ENCODE measurements at places on chromosomes 13 and 19. TPM values are rescaled to one million over a fixed set of nuclear protein-coding genes. Genes with fewer than 3 reads are reported as not detected.

- DNase-seq: no peak
These were observed 73.2 kb downstream of the DIAPH3 start for GRCh38 chr13:60090574-60090973.

DNA sequence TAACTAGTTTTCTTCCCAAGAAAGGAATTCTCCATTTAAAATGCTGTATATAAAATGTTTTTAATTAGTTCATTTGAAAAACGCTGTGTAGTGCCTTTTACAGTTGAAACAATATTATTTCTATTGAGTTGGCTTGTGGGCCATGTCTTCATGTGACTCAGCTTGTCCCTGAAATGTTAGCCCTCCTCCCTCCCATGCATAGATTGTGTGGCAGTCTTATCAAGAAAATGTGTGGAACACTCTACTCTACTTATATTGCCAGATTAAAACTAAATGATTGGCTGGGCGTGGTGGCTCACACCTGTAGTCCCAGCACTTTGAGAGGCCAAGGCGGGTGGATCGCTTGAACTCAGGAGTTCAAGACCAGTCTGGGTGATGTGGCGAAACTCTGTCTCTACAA lies 33.4 kb downstream of the TFDP1 start:
- no peak for DNase-seq

DNA sequence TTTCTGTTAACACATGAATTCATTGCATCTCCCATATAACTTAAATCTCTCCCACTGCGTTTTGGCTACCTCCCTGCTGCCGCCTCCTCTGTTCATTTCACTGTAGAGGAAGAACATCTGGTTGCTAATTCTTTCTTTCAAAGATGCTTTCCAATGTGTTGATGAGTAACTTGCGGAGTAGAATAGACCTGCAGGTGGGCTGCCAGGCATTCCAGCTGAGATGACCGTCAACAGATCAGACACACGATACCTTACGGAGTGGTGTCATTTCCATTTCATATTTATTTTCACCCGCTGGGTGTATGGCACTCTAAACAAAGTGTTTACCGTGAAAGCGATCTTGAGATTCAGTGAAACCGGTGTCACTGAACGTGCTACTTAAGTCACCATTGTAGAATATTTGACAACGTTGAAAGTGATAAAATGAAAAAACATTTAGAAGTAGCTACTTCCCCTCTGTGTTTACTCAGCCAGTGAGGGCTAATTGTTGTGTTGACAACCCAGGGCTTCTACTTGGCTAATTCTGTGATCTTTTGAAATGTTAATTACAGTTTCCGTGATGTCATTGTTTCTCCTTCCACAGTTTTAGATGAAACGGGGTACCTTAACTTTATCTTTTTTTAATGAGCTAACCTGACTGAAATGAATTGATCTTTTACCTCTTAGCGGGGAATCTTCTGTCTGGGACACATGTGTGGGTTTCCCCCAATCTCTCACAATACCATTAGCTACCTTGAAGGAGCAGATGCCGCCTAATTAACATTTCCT lies 228.5 kb upstream of the ARGLU1 start:
- DNase-seq: no peak

DNA sequence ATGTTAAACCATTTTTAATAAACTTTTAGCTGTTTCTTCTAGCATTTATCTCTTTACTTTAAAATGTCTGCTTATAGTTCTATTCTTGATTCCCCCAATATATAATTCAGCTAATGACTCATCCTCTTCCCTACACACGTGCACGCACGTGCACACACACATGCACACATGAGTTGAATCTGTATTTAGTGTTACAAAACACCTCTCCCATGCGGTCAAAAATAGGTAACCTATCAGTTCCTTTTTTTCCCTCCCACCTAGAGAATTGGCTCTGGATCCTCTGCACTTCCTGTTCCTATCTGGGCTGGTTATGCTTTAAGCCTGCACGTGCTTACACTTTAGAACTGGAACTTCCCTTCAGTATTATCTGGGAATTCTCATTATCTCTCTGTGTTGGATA lies 144.1 kb downstream of the PAN3 start:
- no peak for DNase-seq

GRCh38 chr19:49807058-49807903 lies 5.8 kb downstream of the FUZ start:
- DNase-seq: no peak

GRCh38 chr13:50071379-50071778 lies 56.1 kb downstream of the KCNRG start:
- no peak for DNase-seq

The FPR1 gene
- polyA plus RNA-seq: not detected

The BRME1 gene
- 0.33 TPM for polyA plus RNA-seq

Data from foreskin keratinocyte (primary cell).